Suprapubic skin (tissue), 4 donors: ENCODE measurements at places on chromosomes 5 and 9.

DNA sequence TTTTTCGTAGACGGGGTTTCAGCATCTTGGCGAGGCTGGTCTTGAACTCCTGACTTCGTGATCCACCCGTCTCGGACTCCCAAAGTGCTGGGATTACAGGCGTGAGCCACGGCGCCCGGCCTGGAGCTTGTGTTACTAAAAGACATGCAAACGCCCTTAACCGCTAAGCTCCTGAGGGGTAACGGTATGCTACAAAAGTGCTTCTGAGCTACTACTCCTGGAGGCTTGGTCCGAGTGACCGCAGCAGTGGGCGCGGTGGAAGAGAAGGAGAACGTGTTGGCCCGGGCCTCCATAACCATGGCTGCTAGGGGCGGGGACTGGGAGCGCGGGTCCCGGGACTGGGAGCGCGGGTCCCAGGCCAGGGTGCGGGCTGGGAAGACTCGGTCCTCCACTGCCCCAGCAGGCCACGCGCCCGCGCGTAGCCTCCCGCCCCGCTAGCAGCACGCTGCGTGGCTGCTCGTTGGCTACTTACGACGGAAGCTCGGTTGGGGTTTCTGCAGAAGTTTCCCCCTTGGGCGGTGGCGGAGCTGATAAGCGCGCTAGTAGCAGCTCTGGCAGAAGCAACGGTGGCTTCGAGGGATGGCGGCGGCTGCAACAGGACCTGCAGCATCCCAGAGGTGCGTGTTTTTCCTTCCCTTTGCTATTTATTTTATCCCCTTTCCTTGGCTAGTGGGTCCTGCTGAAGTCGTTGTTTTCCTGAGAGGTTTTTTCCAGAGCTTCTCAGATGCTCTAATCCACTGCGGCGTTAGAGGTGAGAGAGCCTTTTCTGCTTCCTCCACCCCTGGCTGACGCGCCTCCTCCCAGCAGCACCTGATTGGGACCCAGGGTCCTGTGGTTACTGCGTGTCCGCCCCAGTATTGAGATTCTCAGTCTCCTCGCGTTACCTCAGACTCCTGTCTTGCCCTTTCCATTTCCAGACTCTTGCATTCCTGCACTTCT, 69.2 kb upstream of the CCDC180 start:
- peak; percentile 80 for DNase-seq

DNA sequence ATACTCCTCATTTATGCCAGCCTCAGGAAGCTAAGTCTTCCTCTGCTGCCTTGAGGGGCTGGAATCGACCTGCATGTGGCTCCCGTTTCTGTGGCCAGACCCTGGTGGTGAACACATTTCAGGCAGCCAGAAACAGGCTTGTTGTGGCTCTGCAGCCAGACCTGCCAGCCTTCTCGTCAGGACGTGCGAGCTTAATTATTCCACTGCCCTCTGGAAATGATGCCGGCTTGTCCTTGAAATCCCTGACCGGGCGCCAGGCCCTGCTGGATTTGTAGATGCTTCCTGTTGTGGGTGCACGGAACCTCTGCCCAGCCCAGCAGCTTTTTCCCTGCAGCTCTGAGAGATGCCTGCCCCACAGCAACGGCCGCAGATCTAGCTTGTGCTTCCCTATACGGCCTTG, 41.6 kb downstream of the PDZD2 start:
- no peak for DNase-seq

- no peak for DNase-seq
Measured at GRCh38 chr9:115596021-115596745, 478.2 kb upstream of the TNC start.

DNA sequence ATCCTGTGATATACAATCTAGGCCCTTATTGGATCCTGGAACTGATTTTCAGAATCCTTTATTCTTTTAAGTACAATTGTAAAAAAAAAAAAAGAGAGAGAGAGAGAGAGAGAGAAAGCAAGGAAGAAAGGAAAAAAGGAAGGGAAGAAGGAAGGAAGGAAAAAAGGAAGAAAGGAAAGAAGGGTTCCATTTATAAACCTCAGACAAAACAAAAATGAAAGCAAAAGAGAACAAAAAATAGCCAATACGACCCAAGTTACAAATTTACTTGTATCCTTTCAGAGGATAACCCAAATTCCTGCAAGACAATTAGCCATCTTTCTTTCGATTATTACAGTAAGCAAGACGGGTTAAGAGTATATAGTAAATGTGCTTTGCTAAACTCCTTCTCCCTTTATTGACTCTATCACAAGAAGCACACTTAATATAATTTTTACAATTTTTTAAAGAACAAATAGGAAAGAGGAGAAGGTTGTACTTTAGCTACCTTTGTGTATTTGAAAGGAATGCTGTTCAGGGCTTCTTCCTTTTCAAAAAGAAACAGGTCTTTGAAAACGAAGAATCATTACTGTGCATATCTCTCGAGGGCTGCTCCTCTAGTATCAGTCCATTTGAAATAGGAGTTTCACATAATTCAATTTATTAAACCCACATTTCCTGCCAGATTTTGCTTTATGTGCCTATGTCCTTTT, 543.3 kb downstream of the RAB3C start:
- DNase-seq, result no peak

GRCh38 chr5:102749416-102750030, 5.6 kb upstream of the PAM start:
- DNase-seq, result no peak

DNA sequence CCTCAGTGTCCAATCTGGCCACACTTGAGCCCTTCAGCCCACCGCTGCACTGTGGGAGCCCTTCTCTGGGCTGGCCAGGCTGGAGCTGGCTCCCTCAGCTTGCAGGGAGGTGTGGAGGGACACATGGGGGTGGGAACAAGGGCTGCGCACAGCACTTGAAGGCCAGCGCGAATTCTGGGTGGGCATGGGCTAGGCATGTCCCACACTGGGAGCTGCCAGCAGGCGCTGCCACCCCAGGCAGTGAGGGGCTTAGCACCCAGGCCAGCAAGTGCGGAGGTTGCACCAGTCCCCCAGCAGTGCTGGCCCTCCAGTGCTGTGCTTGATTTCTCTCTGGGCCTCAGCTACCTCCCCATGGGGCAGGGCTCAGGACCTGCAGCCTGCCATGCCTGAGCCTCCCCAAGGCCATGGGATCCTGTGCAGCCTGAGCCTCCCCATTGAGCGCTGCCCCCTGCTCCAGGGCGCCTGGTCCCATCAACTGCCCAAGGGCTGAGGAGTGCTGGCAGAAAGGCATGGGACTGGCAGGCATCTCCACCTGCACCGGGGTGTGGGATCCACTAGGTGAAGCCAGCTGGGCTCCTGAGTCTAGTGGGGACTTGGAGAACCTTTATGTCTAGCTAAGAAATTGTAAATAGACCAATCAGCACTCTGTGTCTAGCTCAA, 148.2 kb downstream of the EMB start:
- peak; percentile 56 for DNase-seq

DNA sequence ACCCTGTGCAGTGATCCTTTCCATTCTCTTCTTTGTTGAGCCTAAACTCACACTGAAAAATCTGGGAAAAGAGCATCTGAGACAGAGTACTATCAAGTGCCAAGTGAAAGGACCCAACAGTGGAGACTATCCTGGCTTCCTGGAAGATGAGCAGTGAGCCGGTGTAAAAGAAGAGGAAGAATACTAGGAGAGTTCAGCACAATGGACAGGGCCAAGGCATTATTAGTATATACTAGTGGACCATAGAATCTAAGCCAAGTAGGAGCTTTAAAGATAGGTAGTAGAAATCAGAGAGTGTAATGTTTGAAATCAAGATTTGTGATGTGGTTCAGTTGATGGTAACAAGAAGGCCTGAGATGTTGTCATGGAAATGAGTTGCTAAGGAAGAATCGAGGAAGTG, 140.8 kb downstream of the CAMK4 start:
- no peak for DNase-seq

GRCh38 chr9:126093771-126094170, 232.9 kb upstream of the MVB12B start:
- no peak for DNase-seq

- no peak for DNase-seq
Measured at GRCh38 chr5:88746438-88746882, 136.5 kb downstream of the MEF2C start.

- DNase-seq, result no peak
Measured at GRCh38 chr5:40515476-40515875, 164.2 kb upstream of the PTGER4 start.

- no peak for DNase-seq
Measured at GRCh38 chr9:27168496-27168895, 59.5 kb downstream of the TEK start.

GRCh38 chr9:71752352-71752751, 16.0 kb downstream of the CEMIP2 start:
- DNase-seq, result no peak

DNA sequence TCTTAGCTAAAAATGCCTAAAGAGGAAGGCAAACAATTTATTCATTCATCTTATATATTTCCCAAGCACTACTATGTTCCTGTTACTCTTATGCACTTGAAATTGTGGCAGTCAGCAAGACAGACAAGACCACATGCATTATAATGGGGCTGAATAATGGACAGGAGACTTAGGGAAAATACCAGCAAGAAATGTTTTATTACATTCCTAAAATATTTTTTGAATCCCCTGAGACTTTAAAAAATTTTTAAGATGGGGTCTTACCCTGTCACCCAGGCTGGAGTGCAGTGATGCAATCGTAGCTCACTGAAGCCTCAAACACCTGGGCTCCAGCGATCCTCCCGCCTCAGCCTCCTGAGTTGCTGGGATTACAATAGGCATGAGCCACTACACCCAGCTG, 13.2 kb downstream of the ZCCHC9 start:
- no peak for DNase-seq

DNA sequence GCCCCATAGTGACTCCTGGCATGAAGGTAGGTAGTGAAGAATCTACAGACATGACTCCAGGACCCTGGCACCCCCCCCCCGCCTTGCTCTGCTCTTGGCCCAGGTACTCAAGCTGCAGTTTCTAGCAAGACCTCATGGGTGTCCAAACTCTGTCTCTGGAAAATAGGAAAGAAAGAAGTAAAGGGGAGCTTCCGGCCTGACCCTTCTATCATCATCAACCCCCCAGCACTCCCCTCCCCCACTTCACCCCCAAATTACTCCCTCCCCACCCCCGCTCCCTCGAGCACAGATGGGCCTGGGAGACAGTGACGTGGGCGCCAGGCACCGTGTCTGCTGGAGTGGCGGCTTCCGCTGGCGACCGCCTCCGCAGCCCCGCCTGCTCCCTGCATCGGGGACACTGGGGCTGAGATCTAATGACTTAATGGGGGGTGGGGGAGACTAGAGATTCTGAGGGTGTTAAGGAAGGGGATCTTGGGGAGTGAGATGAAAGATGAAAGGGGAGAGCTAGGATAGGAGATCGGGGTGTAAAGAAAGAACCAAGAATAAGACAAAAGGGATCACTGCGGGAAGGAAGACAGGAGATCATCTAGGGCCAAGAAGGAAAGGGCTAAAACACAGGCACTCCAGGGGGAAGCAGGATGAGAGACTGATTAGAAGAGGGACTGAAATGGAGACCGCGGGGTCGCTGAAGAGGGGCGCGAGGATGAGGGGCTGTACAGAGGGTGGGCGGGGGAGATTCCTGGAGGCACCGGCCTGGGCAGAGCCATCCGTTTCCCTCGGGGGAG, 1.1 kb upstream of the DNAJB5 start:
- no peak for DNase-seq

GRCh38 chr9:111783857-111784256, 10.9 kb downstream of the SHOC1 start:
- no peak for DNase-seq

- DNase-seq, result no peak
Measured at GRCh38 chr5:131245312-131245711, 18.5 kb upstream of the CDC42SE2 start.

DNA sequence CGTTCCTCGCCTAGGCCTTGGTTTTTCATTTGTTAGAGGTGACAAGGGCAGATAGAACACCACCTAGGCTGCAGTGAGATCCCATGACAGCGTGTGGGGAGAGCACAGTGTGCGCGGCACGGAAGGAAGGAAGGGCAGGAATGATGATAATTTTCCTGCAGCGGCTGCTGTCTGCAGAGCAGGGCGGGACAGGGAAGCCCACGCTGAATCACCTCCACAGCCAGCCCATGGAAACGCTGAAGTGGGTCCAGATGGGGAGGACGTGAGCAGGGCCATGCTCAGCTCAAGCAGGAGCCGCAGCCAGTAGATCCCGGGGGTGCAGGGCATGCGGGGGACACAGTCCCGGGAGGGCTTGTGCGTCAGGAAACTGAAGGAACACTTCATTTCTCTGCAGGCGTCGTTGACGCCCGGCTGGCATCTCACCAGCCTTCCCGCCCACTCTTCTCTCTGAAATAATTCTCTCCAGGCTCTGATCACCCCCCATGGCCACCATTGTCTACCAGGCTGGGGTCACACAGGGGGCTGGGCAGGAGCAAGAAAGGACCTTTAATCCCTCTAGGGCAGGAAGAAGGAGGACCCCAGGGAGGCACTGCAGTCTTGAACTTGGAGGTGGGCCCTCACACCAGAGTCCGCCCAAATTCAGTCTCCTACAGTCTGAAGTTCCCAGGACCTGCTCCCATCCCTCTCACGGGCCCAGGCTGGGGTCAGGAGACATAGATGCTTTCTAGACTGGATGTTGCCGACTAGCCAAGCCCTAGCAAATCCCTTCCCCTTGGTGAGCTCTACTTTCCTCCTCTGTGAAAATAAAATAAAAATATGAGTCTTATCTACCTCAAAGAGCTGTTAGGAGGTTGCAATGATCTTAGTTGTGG, 20.9 kb upstream of the SYNPO start:
- DNase-seq, result peak; percentile 80

DNA sequence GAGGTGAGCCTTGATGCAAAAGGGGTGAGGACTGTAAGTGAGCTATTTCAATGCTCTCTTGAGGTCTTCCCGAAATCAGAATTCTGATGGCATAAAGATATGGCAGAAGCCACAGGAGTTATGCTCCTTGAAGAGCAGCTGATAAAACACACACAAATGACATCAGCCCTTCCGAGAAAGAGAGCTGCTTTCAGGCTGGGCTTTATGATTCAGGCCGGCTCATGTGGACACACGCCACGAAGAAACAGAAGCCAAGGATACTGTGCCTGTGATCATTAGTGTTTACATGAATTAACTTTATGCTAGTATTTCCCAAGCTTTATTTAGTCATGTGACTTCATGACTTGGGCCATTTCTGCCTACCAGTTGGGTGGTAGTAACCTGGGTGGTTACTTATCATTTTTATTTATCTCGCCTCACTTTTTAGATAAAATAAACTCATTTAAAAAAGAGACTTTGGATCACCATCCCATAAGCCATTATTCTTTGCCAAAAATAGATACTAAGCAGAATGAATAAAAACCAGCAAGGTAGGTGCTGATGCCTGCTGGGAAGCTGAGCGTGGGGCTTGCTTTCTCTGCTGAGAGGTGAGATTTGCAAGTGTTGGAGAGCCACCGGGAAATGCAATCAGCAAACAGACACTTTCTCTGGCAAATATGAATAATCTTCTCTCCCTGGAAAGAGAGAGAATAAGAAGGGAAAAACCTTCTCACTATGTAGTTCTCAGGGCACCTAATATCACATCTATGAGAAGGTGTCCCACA, 73.0 kb upstream of the SLC25A51 start:
- no peak for DNase-seq
